Activated T-helper 1 cell treated with Interleukin-2 at 50 U/mL for 16 hours (primary cell): ENCODE measurements at places on chromosomes 3 and 15.

DNA sequence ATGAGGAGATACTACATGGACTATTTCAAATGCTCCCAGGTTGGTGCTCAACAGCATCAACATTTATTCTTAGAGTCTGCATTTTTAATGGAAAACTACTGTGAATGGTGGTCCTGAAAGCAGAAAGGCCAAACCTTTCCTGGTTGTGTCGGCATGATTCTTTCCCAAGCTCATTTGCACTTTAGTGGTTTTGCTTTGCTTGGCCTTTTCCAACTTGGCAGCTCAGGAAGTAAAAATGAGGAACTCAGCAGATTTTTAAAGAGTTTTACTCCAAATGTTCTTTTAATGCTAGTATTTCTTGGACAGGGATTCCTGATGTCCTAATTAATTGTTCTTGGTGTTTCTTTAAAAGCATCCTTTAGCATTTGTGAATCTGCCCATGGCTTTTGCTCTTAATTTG is 197.4 kb downstream of the SLC9A9 start:
- DNase-seq, result no peak

GRCh38 chr3:134613006-134613520 is 37.8 kb downstream of the KY start:
- DNase-seq, result no peak

DNA sequence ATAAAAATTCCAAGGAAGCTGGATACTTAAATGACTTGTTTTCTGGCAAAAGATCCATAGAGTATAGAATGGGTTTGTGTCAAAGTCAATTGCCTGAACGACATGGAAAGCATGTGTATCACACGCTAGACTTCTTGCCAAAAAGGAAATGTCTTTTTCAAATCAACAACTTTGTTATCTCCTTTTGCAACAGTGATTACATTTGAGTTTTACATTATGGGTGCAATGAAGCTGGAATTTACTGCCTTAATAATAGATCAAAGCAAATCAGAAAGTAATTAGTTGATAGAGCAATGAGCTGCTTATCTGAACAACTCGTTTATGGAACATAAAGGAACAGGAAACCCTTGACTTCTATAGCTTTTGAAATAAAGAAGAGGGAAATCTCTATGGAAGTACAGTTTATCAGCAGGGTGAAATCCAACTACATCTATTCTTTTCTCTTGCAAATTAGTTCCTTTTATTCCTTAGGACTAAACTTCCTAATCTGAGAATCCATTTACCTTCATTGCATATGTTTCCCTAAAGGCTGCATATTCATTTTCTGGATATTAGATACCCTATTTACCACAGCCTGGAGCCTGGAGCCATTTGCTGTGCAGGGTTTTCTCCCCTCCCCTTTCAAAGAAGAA is 415.1 kb upstream of the NECTIN3 start:
- no peak for DNase-seq

- DNase-seq, result no peak
Measured at GRCh38 chr15:26848498-26848897, 18.4 kb upstream of the GABRA5 start.

DNA sequence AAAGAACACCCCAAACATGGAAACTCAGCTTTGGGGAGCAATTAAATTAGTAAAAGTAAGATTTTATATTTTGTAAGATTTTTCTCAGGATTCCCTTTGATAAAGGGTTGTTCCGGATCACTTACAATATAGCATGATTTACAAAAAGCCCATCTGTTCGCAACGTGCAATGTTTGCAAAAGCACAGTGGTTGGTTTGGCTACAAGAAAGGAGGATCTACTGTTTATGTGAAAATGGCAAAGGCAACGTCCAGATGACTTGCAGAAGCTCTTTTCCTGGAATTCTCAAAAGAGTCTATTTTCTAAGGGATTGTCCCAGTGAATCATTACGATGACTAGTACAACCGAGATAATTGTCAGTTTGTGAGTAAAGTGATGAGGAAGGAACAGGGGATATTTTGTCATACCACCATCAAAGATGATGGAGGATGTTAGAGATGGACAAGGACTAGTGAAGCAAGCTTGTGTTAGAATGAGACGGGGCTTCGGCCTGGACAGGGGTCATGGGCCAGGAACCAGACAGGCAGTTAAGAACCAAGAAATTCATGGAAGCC is 71.6 kb downstream of the CRYGS start:
- no peak for DNase-seq

DNA sequence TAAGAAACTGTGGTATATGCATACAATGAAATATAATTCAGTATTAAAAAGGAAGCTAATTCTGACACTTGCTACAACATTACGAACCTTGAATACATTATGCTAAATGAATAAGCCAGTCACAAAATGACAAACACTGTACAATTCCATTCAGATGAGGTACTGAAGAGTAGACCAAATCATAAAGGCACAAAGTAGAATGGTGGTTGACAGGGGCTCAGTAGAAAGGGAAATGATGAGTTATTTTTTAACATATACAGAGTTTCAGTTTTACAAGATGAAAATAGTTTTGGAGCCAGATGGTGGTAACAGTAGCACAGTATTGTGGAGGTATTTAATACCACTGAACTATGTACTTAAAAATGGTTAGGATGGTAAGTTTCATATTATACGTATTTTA is 254.6 kb upstream of the RBMS3 start:
- no peak for DNase-seq

GRCh38 chr3:62365391-62366125 is 7.8 kb downstream of the FEZF2 start:
- DNase-seq, result no peak

DNA sequence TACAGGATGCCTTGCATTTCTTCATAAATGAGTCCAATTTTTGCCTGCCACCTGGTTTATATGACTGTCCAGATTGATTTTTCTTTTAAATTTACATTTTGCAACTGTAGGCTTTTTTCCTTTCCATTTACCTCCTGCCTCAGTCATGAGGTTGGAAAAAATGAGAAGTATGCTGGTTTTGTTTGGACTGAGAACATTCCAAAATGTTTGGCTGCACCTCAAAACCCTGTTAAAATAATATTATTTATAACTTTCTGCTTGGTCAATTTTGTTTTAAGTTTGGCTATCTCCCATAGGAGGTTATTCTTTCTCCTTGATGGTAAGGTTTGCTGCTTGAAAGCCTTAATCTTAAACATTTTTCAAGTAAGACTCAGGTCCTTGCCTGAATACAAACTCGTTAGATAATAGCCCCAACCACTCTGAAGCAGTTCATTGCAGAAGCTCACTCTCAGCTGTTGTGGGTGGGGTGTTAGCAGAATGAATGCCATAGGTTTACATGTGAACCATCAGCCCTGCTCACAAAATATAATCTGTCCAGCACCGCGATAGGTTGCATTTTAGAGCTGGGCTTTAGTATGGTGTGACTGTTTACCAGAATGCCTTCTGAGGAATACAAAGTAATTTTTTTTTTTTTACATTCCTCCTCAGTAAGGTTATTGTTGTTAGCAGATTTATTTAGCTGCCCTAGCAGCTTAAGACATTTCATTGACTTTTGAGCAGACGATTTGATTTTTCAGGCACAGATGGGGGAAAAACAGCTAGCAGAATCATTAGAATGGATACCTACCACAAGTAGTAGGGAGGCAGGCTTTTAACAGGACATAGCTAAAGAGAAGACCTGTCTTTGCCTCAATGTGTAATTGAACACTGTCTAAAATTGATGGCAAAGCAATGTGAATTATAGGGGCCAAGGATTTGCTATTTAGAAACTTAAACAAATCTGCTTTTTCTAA is 630.8 kb upstream of the KCNMB2 start:
- DNase-seq, result no peak

GRCh38 chr3:115022835-115023398 is 124.2 kb downstream of the ZBTB20 start:
- no peak for DNase-seq

- no peak for DNase-seq
Measured at GRCh38 chr3:17140670-17141505, 256.1 kb downstream of the PLCL2 start.
